ENCODE measurements at places on chromosomes 16 and 17. TPM values are rescaled to one million over a fixed set of nuclear protein-coding genes. Genes with fewer than 3 reads are reported as not detected.

TSPAN10 gene
- 8.6 TPM for total RNA-seq

CCL17 gene
- total RNA-seq = not detected

ARRB2 gene
- 110 TPM for total RNA-seq

CAMKK1 gene
- 19.5 TPM for total RNA-seq

Measured in PC-9 (cell line).